ENCODE measurements at places on chromosomes 6 and 20.

GRCh38 chr6:109526905-109527628 is 44.0 kb upstream of the ZBTB24 start:
- peak; percentile 37 for DNase-seq

DNA sequence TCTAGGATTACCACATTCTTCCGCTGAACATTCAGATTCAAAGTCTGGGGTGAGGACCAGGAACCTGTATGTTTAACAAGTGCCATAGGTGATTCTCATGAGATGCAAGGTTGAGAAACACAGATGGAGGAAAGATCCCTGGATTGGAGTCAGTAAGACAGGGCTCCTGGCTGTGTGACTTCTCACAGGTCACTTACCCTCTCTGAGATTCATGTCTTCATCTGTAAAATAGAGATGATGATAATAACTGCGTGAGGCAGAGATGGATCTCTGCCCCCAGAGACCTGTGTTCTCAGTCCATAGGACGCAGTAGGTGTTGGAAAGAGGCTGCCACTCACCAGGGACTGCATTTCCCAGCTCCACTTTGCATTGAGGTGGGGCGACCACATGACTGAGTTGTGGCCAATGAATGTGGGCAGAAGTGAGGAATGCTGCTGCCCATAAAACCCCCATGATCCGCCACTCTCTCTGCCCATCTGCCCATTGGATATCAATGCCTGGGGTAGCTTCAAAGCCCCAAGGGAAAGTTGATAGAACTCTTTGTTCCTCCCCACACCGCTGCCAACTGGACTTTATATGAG is 13.6 kb upstream of the GDAP1L1 start:
- no peak for DNase-seq

- DNase-seq: no peak
Observed at GRCh38 chr6:105135056-105135455, 44.8 kb downstream of the POPDC3 start.

GRCh38 chr6:127515234-127515793 is 3.8 kb downstream of the MTCL3 start:
- no peak for DNase-seq

- DNase-seq: no peak
Observed at GRCh38 chr6:17250237-17250636, 30.9 kb upstream of the RBM24 start.

DNA sequence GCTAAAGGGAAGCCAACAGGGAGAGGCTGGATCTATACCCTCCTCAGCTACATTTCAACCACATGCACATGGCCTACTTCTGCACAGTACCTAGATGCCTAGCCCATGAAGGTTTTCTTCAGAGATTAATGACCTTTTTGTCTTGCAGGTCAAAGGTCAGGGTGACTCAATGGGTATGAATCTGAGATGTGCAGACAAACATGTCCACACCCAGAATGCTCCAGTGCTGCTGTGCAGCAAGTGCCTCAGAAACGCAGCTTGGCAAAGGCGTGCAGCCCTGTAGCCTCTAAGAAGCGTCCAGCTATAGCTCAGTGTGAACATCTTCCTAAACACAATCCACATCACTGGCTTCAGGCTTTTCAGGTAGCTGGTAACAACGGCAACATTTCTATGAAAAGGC is 24.4 kb downstream of the MAP1LC3A start:
- no peak for DNase-seq
